ENCODE measurements at places on chromosomes 2 and 18.

DNA sequence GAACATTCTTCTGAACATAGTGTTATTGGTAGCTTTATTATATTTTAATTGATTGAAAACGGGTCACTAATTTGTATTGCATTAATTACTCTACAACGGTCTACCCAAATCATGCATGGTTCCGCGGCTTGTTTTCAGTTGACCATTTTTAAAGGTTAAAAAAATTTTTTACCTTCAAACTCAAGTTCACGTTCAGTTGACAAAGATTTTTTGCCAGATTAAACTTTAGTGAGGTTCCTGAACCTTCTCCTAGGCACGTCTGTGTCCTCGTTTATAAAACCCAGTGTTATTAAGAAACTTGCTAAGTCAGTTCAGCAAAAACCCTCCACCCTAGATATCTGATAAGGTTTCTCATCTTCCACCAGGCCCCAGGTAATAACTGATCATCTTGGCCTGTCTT lies 331.2 kb downstream of the ALK start:
- no peak for DNase-seq

- no peak for DNase-seq
Measured at GRCh38 chr2:237497838-237498186, 10.8 kb downstream of the MLPH start.

- no peak for DNase-seq
Measured at GRCh38 chr18:70468861-70469547, 180.2 kb downstream of the SOCS6 start.

- DNase-seq: no peak
Measured at GRCh38 chr2:20352581-20353216, 2.1 kb upstream of the PUM2 start.

GRCh38 chr2:56473524-56473923 lies 289.7 kb downstream of the CCDC85A start:
- no peak for DNase-seq

DNA sequence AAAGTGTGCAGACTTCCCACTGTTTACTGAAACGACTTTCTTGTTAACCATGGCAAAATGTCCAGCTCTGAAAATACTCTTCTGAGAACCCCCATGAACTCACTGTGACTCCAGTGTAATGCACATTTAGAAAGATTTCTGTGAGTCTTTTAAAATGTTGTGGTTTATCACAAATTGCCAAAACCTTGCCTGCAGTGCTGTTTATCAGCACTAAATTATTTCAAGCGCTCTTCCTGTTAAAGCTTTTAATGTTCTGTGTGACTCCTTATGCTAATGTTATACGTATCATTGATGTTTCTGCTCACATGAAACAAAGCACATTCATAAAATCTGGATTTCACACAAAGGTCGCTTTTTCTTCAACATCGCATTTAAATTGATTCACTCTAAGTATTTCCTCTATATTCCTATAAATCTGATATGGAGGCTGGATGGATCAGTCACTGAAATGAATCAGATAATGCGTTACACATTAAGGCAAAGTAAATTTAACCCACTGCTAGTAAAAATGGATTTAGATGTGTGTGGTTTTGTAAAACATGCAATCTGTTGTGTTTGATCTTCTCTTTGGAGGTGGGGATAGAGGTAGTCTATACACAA lies 521.2 kb downstream of the NYAP2 start:
- no peak for DNase-seq

- no peak for DNase-seq
Measured at GRCh38 chr2:234593636-234594035, 96.8 kb upstream of the ARL4C start.

GRCh38 chr18:55607773-55608172 lies 19.8 kb upstream of the TCF4 start:
- no peak for DNase-seq

GRCh38 chr18:75350512-75350839 lies 77.0 kb downstream of the SMIM21 start:
- no peak for DNase-seq

DNA sequence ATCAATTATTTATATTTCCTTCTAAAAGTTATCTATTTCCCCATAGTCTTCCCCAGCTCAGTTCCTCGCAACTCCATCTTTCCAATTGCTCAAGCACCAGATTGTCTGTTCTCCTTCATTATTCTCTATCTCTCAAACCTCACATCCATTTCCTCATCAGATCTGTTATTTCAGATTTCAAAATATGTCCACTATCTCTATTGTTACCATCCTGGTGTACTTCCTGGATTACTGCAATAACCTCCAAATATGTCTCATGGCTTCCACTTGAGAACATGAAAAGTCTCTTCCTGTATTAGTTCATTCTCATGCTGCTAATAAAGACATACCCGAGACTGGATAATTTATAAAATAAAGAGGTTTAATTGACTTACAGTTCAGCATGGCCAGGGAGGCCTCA lies 641.7 kb upstream of the ZEB2 start:
- DNase-seq: no peak

GRCh38 chr2:159091976-159092375 lies 123.5 kb downstream of the TANC1 start:
- DNase-seq: no peak

DNA sequence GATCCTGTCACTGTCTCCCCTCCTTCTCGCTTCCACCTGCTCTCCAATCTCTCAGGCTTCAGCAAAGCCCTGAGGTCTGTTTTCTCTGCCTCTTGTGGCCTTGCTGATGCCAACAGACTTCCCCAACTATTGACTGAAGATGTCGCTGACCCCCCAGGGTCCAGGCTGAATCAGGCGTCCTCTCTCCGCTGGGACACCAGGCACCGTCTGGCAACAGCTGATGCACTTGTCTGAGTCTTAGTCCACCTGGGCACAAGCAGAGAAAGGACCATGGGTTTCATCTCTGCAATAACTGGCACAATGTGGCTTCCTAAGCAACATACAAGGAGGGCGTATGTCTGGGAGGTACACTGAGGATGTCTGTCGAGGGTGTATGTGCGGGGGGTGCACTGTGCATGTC lies 248.7 kb upstream of the MYT1L start:
- DNase-seq: no peak

GRCh38 chr2:231685349-231686191 lies 22.8 kb upstream of the PTMA start:
- no peak for DNase-seq

- DNase-seq: no peak
Measured at GRCh38 chr18:78228974-78229373, 750.6 kb upstream of the SALL3 start.

GRCh38 chr18:24006712-24007313 lies 7.7 kb upstream of the TTC39C start:
- DNase-seq: no peak

- DNase-seq: no peak
Measured at GRCh38 chr2:134282629-134283400, 28.9 kb downstream of the MGAT5 start.

- DNase-seq: no peak
Measured at GRCh38 chr2:110780461-110780860, 48.1 kb downstream of the ACOXL start.

DNA sequence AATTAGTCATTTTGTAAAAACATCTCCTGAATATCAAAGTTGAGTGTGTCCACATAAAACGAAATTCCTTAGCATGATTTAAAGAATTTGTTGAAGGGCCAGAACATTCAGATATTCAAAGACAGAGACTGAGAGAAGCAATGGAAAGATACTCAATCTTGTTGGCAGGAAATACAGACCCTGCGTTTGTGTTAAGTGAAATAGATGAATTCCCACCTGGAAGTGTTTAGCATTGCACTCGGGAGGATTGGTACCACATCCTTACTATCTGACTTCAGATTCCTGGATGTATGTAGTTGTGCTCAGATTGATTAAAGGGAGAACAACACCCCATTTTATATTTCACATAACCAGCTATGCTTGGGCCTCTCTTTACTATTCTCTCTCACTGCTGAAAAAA lies 9.7 kb upstream of the ARL5A start:
- no peak for DNase-seq

GRCh38 chr18:36274083-36274715 lies 23.3 kb upstream of the FHOD3 start:
- no peak for DNase-seq

- no peak for DNase-seq
Measured at GRCh38 chr18:49682173-49682802, 120.4 kb downstream of the LIPG start.

DNA sequence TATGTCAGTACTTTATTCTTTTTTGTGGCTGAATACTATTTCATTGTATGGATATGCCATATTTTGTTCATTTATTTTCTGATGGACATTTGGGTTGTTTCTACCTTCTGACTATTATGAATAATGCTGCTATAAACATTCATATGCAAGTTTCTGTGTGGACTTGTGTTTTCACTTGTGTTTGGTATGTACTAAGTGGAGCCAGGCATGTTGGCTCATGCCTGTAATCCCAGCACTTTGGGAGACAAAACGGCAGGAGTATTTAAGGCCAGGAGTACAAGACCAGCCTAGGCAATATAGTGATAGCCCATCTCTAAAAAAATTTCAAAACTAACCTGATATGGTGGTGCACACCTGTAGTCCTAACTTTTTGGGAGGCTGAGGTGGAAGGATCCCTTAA lies 23.3 kb downstream of the MARCHF7 start:
- no peak for DNase-seq

GRCh38 chr2:128833664-128834027 lies 515.0 kb upstream of the HS6ST1 start:
- DNase-seq: no peak

- no peak for DNase-seq
Measured at GRCh38 chr18:32714571-32715148, 58.2 kb downstream of the KLHL14 start.

DNA sequence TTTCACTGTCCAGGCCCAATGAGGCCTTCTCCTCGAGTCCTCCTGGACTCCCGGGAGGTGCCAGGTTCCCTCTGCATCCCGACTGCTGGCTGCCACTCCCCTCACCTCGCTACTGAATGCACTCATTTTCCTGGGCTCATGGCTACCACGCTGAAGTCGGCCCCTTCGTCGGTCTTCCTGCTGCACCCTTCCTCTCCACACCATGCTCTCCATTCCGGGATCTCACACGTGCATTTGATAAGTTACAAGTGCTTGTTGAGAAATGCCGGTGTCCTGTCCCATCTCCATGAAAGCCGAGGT lies 334.7 kb upstream of the MYT1L start:
- DNase-seq: no peak

- no peak for DNase-seq
Measured at GRCh38 chr2:204871231-204871953, 326.1 kb downstream of the PARD3B start.

GRCh38 chr2:181891966-181892798 lies 652 bp downstream of the ITPRID2 start:
- no peak for DNase-seq

DNA sequence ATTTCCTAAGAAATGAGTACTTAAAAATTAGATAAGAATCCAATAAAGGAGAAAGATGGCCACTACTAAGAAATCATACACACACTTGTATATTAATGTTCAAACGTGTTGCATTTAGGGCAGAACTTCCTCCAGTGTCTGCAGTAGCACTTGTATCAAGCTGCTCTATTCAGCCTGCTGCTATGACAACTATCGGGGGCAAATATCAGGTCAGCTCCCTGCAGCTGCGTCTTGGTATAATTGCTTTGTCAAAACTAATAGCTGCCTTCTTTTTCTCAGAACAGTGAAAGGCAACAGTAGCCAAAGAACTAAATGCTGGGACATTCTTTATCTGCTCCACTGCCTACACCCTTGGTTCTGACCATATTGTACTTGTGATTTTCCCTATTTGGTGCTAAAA lies 300.7 kb downstream of the NOL4 start:
- DNase-seq: no peak

DNA sequence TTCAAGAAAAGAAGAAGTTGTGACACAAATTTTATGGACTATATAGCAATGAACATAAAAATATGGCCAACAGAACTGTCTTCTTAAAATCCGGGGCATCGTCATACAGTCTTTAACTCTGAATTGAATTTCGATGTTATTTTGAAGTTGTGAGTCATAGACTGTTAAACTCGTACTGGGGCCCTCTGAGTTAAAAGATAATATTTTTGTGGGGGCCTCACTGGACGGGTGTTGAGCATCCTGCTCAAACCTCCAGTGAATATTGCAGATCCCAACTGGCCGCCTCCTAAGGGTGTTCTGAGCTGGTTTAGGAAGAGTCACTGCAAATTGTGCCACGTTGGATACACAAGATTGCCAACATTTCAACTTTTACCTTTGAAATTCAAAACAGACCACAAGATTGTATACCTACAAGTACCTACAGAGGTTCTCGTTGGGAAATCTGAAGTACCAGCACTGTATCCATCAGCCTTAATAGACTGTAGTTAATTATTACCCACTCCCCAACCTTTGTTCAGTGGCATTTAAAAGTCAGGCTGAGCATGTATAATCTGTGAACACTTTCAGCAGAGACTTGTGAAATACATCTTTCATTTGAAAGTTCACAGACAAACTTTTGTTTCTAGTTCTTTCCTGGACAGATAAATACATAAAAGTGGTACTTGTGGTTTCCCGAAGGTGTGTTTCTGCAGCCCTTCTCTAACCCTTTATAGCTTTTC lies 27.8 kb downstream of the KLHL23 start:
- DNase-seq: no peak

GRCh38 chr18:58307441-58307840 lies 263.4 kb downstream of the NEDD4L start:
- DNase-seq: no peak

GRCh38 chr2:195590861-195591205 lies 66.2 kb upstream of the SLC39A10 start:
- DNase-seq: no peak

GRCh38 chr2:179950391-179950790 lies 56.7 kb downstream of the CWC22 start:
- no peak for DNase-seq

GRCh38 chr2:8222979-8223694 lies 458.7 kb upstream of the ID2 start:
- no peak for DNase-seq

GRCh38 chr2:162243294-162243693 lies at the start of gene FAP:
TSS of gene FAP (minus strand) at chr2:162243445. CDS start at chr2:162243327, 118 bp downstream.
- DNase-seq: no peak

DNA sequence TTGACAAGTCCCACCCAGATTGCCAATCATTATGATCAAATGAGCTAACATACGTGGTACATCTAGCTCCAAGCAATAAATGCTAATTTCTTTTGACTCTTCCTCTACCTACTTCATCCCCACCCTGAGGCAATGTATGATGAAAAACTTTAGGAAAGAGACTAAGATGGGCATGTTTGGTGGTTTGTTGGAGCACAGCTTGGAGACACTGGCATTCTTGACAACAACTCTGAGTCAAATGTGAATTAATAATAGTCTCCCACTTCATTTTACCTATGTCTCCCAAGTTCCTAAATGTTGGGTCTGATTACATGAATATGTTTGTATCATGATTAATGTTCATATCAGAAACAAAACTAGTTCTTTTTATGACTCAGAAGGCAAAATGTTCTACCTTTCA lies 36.6 kb downstream of the EXOC6B start:
- no peak for DNase-seq

All from stimulated activated CD4-positive, alpha-beta T cell treated with anti-CD3 and anti-CD28 coated beads, Interleukin-1b, Interleukin-23, amount 100 ng/mL, for 1 hour (primary cell).